ENCODE measurements at places on chromosomes 12 and 14.

GRCh38 chr12:4331221-4331620 is 10.2 kb downstream of the TIGAR start:
- DNase-seq: no peak

- DNase-seq: no peak
Measured at GRCh38 chr12:126353604-126354003, 1288.4 kb downstream of the AACS start.

DNA sequence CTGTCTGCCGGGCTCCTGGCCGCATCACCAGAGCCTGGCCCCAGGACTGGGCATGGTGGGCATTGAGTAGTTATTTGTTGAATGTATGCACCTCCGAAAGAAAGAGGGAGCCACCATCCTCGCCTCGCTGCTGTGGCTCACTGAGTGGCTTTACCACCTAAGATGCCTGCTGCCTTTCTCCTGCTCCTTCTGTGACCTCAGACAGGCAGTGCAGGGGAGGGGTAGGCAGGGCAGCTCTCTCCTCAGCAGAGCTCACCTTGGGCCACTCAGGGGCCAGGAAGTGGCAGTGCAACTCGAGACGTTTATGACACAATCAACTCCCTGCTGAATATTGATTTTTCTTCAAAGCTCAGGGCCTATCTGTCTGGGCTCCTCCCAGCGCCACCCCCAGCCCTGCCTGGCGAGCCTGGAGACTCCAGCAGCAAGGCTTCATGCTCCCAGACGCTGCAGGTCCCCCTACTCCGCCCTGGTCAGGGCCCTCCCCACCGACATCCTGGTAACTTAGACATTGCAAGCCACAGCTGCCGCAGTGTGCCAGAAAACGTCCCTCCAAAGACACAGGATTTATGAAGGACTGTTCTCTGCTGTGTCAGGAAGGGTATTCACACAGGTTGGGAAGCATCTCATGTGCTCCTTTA is 84.3 kb upstream of the DIO3 start:
- DNase-seq: no peak

DNA sequence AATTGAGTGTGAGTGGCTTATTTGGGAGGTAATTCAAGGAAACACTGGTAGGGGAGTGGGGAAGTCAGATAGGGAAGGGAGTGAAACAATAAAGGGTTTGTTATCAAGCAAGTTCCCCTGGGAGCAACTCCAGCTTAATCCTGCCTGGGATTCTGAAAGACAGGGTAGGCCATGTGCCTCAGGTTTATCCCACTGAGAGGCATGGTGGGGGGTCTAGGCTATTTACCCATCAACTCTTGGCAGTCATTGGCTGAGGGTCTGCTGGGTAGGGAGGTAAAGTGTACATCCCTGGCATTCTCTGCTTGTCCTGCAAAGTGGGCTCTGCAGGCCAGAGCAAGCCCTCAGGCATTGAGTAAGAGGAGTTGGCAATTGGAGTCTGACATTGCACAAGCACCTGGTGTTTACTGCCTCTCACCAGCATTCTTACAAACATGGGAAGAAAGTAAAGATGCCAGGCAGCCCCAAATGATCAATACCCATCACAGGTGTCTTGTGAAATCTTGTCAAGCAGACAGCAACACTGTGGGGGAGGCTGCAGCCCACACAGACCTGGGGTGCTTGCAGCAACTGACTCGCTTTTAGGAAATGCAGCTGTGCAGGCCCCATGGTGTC is 169.3 kb downstream of the KTN1 start:
- DNase-seq: no peak

- DNase-seq: no peak
Measured at GRCh38 chr12:98895086-98895651, 250.1 kb downstream of the APAF1 start.

DNA sequence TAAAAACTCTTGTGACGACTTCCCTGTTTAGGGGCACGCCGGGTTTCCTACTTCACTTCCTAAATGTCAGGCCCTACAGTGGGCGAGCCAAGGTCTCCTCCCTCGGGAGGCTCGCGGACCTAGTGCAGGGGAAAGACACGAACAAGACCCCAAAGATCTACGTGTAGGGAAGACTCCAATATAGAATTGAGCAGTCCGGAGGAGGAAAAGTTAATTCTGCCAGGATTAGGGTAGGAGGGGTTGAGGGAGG is 564 bp downstream of the ATXN3 start:
- no peak for DNase-seq

GRCh38 chr14:96965885-96966595 is 168.9 kb downstream of the VRK1 start:
- no peak for DNase-seq

- no peak for DNase-seq
Measured at GRCh38 chr12:109818905-109819500, 14.2 kb downstream of the TRPV4 start.

DNA sequence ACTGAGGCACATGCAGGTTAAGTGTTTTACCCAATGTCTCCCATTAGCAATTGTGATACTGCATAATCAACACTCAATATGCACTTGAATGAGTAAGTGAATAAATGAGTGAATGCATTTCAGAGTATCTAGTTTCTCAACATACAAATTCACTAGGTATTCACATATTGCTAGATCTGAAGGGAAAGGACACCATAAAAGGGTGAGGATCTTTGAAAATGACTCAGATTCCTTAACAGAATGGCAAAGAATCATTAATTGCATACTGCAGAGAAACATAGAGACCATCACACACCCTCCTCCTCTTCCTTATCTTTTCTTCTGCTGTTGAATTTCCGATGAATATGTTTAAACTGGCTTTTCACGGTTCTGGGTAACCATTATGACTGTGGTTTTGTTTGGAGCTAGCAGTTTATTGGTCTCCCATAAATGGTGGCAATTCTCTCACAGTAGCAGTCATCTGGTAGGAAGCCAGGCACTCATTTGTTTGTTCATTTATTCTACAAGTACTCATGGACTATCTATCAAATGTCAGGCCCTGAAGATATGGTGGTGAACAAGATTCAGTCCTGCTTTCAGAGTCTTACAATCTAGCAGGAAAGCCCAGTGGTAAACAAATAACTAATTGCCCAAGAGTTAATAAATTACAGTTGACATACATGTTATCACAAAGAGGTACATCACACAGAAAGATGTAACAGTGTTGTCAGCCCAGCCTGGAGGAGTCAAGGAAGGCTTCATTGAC is 70.2 kb downstream of the LLPH start:
- DNase-seq: no peak

- no peak for DNase-seq
Measured at GRCh38 chr12:122840580-122841513, 5.6 kb downstream of the HIP1R start.

GRCh38 chr14:91269076-91269991 is 24.8 kb upstream of the GPR68 start:
- DNase-seq: no peak

DNA sequence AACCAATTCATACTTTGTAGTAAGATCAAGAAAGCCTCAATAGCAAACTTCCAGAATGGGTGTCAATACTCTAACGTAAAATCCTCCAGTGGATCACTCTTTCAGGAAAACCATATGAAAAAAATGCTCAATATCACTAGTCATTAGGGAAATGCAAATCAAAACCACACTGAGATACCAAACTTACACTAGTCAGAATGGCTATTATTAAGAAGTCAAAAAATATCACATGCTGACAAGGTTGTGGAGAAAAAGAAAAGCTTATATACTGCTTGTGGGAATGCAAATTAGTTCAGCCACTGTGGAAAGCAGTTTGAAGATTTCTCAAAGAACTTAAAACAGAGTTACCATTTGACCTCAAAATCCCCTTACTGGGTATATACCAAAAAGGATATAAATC is 49.5 kb upstream of the ATXN7L3B start:
- no peak for DNase-seq

GRCh38 chr12:65511134-65511834 is 232.8 kb downstream of the MSRB3 start:
- DNase-seq: no peak

Measured in activated T-cell treated with anti-CD3 and anti-CD28 coated beads, Interleukin-2, amount 50 U/mL, for 1 hour (primary cell).